ENCODE measurements at places on chromosomes 2 and 18. TPM values are rescaled to one million over a fixed set of nuclear protein-coding genes. Genes with fewer than 3 reads are reported as not detected.

DNA sequence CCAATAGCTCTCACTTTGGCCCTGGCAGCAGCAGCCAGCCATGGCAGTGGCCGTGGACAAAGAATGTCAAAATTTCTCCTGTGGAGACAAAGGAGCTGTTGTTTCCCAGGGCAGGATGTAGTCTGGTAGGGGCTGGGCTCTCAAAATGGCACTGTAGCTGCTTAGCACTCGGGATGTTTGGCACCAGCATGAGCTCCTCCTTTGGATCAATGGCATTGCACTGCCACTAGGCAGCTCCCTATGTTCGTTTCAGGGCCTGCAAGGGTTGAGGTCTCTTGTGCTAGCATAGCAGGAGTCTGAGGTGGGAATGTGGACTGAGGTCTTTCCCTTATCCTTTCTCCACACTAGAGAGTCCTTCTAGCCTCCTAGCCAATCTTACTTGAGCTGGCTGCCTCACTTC lies 948.8 kb upstream of the FAM98A start:
- no peak for DNase-seq

The SLC40A1 gene
- total RNA-seq: 7.4 TPM

DNA sequence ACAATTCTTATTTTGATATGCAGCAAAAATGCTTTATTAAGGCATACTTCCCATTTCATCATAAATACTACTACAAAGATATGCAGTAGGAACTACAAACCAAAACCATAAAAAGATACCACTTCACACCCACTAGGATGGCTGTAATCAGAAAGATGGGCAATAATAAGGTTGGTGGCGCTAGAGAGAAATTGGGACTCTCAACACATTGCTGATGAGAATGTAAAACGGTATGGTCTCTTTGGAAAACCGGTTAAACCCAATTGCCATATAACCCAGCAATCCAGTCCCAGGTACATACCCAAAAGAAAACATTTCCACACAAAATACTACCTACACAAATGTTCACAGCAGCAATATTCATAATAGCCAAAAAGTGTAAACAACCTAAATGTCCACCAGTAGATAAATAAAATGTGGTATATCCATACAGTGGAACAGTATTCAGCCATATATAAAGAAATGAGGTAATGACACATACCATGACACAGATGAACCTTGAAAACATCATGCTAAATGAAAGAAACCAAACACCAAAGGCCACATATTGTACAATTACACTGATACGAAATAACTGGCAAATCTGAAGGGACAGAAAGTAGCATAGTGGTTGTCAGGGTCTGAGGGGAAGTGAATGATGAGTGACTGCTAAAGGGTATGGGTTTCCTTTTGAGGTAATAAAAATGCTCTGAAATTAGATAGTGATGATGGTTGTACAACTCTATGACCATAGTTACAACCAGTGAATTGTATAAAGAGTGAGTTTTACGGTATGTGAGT lies 12.7 kb downstream of the SP3 start:
- DNase-seq: no peak

DNA sequence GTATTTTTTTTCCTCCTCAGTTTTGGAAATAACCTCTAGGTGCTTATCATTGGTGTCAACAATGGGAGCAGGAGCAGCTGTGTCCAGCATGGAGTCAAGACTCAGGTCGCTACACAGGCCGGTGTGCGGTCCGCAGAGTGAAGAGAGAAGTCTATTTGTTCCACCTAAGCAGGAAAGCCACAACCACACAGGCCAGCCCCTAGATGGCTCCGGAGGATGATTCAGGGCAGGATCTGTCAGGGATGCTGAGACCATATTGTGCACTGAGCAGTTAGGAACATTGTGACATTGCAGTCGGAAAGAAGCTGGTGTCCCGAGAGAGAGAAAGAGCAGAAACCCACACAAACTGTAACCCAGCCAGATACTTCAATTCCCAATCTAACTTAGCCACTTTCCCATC lies 136.9 kb downstream of the GAREM1 start:
- DNase-seq: no peak

- no peak for DNase-seq
Observed at GRCh38 chr2:96164459-96165184, 19.4 kb upstream of the DUSP2 start.
